Dermis lymphatic vessel endothelial cell (primary cell): ENCODE measurements at places on chromosomes 1 and 21. TPM values are rescaled to one million over a fixed set of nuclear protein-coding genes. Genes with fewer than 3 reads are reported as not detected.

RNU1-4 gene
- total RNA-seq, result under 0.01 and 8,230 TPM in 2 replicates

CFAP107 gene
- under 0.01 TPM in 1 of 2 replicates, not detected in the other for total RNA-seq

AHDC1 gene
- total RNA-seq, result 3.7 and 5.8 TPM in 2 replicates

AMY1A gene
- not detected in 2 replicates for total RNA-seq

GBP7 gene
- not detected in 2 replicates for total RNA-seq

CCDC185 gene
- not detected in 2 replicates for total RNA-seq

CNIH4 gene
- total RNA-seq, result 85.8 and 96.3 TPM in 2 replicates

KRTAP12-2 gene
- not detected in 2 replicates for total RNA-seq

NR1I3 gene
- not detected in 2 replicates for total RNA-seq

MPL gene
- total RNA-seq, result 0.09 and 0.11 TPM in 2 replicates

GLMN gene
- 4.2 and 8.4 TPM in 2 replicates for total RNA-seq

FCRL3 gene
- not detected in 2 replicates for total RNA-seq

NGF gene
- 0.34 and 0.43 TPM in 2 replicates for total RNA-seq

GJA5 gene
- under 0.01 and 0.09 TPM in 2 replicates for total RNA-seq

RAP1GAP gene
- total RNA-seq, result under 0.01 TPM in 2 replicates

RASAL2 gene
- 12.1 and 17.4 TPM in 2 replicates for total RNA-seq

KRTAP10-7 gene
- total RNA-seq, result not detected in 2 replicates

TMEM200B gene
- total RNA-seq, result 0.26 and 0.33 TPM in 2 replicates

RPS6KA1 gene
- 13.5 and 15.0 TPM in 2 replicates for total RNA-seq

KRTAP21-2 gene
- not detected in 2 replicates for total RNA-seq

CHD1L gene
- 28.2 and 33.2 TPM in 2 replicates for total RNA-seq

AGO4 gene
- 46.2 and 46.6 TPM in 2 replicates for total RNA-seq

GJA8 gene
- total RNA-seq, result not detected in 2 replicates

HHAT gene
- total RNA-seq, result 0.98 and 2.3 TPM in 2 replicates

PTPRC gene
- not detected in 2 replicates for total RNA-seq

PLCH2 gene
- 0.09 and 0.22 TPM in 2 replicates for total RNA-seq

IFNAR2 gene
- total RNA-seq, result 8.2 and 9.4 TPM in 2 replicates

CTSK gene
- 0.77 and 1.5 TPM in 2 replicates for total RNA-seq

CLCA4 gene
- total RNA-seq, result not detected in 2 replicates

TMEM82 gene
- not detected in 2 replicates for total RNA-seq

AGT gene
- total RNA-seq, result under 0.01 TPM in 1 of 2 replicates, not detected in the other

KRTAP13-2 gene
- total RNA-seq, result not detected in 2 replicates

SLAMF6 gene
- total RNA-seq, result not detected in 2 replicates

TMEM54 gene
- total RNA-seq, result 9.1 and 10.2 TPM in 2 replicates

FAM72C gene
- 0.33 and 0.34 TPM in 2 replicates for total RNA-seq

NPHS2 gene
- not detected in 2 replicates for total RNA-seq

LCE1C gene
- total RNA-seq, result not detected in 2 replicates

C4BPA gene
- total RNA-seq, result not detected in 2 replicates

FCRL2 gene
- not detected in 2 replicates for total RNA-seq

AJAP1 gene
- total RNA-seq, result not detected in 2 replicates

CNR2 gene
- not detected in 2 replicates for total RNA-seq

UBL4B gene
- total RNA-seq, result not detected in 2 replicates

AGL gene
- total RNA-seq, result 7.7 and 10.1 TPM in 2 replicates

GSTM4 gene
- 0.95 and 1.4 TPM in 2 replicates for total RNA-seq

PATJ gene
- total RNA-seq, result 5.0 and 5.1 TPM in 2 replicates
